Stimulated activated CD4-positive, alpha-beta T cell treated with anti-CD3 and anti-CD28 coated beads, Interleukin-4, amount 100 ng/mL, for 48 hours (primary cell): ENCODE measurements at places on chromosomes 1 and 21.

- DNase-seq: no peak
Observed at GRCh38 chr1:58732087-58732775, 32.4 kb upstream of the MYSM1 start.

- DNase-seq: no peak
Observed at GRCh38 chr1:53207726-53208125, 11.1 kb downstream of the CPT2 start.

DNA sequence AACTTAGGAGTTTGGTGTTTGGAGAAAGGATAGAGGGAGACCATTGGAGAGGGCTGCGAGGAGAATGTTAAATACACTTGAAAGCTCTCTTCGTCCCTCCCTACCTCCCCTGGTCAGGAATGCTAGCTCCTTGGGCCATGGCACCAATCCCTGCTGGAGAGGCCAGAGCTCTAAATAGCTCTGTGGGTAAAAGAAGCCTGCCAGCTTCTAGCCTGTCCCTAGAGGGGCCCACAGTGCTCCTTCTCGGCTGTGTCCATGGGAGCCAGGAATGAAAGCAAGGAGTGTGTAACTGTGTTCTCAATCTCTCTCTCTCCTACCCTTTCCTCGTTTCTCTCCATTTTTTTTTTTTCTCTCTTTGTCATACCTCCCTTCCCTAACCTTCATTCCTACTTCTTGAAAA lies at the start of gene CCDC190:
Gene CCDC190, minus strand, starts transcription at position 75 of the 400 bp plus-strand sequence. CDS start 1,529 bp downstream, outside the sequence.
- no peak for DNase-seq

GRCh38 chr1:74790453-74790852 lies 57.5 kb downstream of the TYW3 start:
- no peak for DNase-seq

- no peak for DNase-seq
Observed at GRCh38 chr1:110570307-110570706, 35.9 kb downstream of the KCNA2 start.

- DNase-seq: no peak
Observed at GRCh38 chr1:198258491-198258890, 101.7 kb downstream of the NEK7 start.

GRCh38 chr1:58409336-58409735 lies 137.2 kb downstream of the OMA1 start:
- no peak for DNase-seq

DNA sequence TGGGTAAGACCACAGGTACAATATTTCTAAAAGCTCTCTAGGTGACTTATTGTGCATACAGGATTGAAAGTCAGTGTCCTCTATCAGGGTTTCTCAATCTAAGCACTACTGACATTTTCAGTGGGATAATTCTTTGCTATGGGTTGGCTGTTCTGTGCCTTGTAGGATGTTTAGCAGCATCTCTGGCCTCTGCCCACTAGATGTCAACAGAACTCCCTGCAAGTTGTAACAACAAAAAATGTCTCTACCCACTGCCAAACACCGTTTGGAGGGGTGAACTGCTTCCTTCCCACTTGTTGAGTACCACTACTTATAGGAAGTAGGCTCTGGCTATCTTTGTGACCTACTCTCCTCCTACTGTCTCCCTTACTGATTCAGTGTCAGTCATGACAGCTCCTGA lies 90.1 kb upstream of the ZRANB2 start:
- DNase-seq: no peak

DNA sequence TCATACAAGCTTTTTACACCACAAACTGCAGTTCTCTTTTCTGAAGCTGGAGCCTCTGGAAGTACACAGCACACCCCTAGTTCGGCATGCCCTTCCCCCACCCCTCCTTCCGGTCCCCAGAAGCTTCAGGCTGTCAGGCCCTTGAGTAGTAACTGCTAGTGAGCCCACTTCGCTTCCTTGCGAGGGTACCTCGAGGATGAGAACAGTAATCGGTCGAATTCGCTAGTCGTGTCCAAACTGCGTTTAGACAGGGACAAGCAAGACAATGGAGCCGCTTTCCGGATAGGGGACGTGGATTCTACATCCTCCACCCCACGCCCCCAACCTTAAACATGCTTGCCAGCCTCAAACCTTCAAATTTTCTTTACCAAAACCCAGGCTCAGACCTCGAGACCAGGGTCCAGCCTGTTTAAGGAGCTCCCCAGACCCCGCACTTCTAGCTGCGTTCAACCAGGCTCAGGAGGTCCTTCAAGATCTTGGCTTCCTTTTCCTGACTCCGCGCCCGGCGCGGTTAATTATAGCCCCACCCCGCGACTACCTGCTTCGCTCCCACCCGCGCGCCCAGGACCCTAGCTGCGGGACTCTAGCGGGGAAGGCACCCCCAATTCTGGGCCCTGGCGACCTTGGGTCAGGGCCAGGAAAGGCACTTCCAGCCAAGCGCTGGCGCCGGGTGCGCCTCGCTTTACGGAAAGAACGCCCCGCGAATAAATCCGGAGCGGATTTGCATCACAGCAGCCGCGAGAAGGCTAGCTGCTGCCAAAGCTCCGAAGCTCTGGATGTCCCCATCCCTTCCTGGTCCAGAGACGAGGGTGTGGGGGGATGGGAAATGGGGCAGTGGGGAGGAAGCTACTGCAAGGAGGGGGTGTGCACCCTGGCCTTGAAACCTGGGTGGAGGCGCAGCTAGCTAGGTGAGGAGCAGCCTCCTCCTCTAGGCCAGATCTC lies 8.1 kb upstream of the TSPAN1 start:
- peak; percentile 30 for DNase-seq

GRCh38 chr1:30063621-30064280 lies 659.6 kb downstream of the MATN1 start:
- no peak for DNase-seq

GRCh38 chr1:65493802-65494201 lies 73.3 kb downstream of the LEPR start:
- no peak for DNase-seq

- no peak for DNase-seq
Observed at GRCh38 chr1:24409535-24409934, 4.0 kb downstream of the STPG1 start.

DNA sequence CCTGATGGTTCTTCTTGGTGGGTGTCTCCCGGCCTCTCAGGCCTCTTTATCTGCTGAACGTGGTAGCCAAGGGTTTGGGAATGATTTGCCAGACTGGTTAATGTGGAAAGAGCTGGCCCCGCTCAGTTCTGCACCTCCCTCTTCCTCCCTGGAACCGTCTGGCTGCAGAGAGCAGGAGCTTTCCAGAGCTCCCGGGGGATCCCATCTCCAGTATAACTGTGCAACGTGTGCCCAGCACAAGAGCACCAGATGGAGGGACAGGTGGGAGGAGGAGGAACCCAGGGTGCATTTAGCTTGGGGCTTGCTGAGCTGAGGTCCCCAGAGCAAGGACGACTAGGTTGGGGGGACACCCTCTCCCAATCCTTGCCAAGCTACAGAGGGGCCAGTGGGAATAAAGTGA lies 5.0 kb downstream of the TFF1 start:
- DNase-seq: no peak

GRCh38 chr1:85142753-85143152 lies 58.1 kb downstream of the SYDE2 start:
- DNase-seq: no peak

DNA sequence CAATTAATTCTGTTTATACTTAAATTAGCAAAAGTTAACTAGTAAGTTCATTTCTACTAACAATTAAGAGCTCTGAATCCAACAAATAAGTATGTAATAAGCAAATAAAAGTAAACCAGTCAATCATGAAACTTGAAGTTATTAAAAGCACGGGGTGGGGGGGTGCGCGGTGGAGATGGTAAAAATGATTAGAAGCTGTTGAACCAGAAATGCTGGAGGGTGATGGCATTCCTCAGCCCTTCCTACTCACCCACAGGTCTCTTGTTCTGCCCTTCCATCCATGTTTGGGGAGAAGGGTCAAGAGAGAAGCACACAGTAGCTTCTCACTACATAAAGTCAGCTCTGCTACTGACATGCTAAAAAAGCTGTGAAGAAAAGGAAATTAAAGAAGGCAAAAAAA lies 63.5 kb downstream of the AKT3 start:
- DNase-seq: no peak

DNA sequence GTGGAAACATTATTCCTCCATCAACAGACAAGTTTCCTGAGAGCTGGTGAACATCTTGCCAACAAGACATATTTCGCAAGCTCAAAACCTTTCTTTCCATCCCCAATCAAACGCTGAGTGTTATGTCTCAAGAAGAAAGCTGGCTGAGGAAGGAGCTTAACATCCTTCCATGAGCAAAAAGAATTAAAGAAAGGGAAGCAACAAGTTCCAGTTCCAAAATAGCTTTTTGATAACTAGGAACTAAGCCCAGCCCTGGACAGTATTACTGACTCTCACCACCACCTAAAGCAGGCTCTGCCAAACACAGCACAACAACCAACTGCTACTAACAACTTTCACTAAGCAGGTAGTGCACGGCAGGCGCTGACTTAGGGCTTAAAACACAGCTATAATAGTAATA lies 50.2 kb downstream of the CAPZB start:
- DNase-seq: no peak

DNA sequence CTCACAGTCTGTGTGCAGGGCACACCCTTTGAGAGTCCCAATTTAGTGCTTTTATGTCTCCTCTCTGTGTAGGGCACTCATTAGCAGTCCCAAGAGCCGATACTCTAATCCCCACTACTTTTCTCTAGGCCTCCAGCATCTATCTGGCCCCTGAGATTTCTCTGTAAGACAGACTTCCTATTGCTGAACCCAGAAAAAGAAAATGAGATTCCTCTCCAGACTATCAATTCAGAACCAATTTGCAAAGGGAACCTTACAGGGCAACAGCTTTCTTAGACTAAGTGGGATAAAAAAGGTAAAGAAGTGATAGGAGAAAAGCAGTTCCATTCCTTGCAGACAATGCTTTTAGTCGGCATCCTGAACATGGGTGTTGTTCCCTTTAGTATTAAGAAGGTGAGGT lies 172.2 kb downstream of the EDEM3 start:
- no peak for DNase-seq

DNA sequence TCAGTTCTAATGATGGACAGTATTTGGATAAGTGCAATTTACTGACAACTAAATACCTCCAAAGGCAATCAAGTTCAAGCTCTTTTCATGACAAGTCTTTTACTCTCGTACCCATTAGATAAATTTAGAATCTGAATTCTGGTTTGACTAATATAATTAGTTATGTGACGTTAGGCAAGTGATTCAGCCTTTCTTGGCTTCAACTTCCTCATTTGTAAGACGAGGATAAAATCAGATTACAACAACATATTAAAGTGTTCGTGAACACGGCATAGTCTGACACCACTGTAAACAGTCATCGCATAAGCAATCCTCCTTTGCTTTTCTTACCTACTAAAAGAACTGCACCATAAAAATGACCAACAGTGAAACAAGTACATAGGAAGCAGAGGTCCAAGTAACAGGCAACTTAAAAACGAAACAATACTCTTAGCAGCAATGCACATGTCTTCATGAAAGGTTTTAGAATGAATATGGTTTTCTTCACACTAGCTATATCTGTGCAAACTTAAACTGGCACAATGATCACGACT lies 25.7 kb downstream of the COA6 start:
- no peak for DNase-seq

DNA sequence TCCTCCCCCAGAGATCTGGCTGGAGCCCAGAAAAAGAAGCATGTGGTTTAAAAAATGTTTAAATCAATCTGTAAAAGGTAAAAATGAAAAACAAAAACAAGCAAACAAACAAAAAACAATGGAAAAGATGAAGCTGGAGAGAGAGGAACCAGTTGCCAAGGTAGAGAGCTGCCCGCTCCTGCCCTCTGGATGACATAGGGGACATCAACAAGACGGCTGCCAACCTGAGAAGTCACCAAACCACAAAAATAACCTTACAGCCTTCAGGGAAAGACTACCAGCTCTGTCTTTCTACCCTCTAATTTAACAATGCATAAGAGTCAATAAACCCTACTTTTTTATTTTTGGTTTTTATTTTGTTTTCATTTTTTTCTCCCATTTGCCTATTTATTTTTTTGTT lies 8.5 kb upstream of the IPO9 start:
- DNase-seq: no peak

- DNase-seq: no peak
Observed at GRCh38 chr1:53048960-53049573, 12.9 kb upstream of the PODN start.

DNA sequence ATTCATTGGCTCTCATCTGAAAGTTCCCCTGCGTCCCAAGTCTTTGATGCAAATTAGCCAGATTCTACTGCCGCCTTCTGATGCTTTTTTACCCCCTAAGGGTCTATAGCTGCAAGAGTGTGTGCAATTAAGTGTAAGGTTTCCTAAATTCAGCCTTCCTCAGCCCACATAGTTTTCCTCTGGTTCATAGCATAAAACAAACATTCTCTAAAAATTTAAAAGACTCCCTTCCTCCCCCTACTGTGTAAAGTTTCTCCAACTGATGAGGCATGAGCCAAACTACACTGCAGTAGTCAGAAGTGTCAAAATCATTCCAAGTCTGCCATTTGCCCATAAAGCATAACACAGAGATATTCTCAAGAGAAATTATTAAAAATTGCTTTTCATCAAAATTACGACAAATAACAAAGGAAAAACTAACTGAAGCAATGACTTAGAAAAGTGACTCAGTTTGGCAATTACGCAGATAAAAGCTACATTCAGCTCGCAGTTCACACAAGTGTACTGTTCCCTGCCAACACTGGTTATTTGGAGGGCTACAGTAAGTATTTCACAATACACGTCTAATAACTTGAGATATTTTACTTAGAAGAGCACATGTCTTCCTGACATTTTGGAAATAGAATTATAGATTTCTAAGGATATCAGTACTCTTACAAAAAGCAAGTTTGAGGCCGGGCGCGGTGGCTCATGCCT lies 15.4 kb downstream of the KCNH1 start:
- DNase-seq: no peak

GRCh38 chr1:46517932-46518498 lies 28.4 kb downstream of the DMBX1 start:
- DNase-seq: no peak

DNA sequence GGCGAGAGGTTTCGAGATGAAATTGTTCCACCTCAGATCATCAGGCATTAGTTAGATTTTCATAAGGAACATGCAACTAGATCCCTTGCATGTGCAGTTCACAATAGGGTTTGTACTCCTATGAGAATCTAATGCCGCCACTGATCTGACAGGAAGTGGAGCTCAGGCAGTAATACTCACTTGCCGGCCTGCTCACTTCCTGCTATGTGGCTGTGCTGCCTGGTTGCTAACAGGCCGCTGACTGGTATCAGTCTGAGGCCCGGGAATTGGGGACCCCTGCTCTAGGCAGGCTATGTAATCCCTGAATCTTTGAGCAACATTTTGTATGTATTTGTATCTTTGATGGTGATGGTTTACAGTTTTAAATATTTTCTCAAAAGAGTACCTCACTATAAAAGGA lies 32.5 kb downstream of the XKR8 start:
- DNase-seq: peak; percentile 20
